GM12865 (cell line): ENCODE measurements at places on chromosomes 13 and 19.

DNA sequence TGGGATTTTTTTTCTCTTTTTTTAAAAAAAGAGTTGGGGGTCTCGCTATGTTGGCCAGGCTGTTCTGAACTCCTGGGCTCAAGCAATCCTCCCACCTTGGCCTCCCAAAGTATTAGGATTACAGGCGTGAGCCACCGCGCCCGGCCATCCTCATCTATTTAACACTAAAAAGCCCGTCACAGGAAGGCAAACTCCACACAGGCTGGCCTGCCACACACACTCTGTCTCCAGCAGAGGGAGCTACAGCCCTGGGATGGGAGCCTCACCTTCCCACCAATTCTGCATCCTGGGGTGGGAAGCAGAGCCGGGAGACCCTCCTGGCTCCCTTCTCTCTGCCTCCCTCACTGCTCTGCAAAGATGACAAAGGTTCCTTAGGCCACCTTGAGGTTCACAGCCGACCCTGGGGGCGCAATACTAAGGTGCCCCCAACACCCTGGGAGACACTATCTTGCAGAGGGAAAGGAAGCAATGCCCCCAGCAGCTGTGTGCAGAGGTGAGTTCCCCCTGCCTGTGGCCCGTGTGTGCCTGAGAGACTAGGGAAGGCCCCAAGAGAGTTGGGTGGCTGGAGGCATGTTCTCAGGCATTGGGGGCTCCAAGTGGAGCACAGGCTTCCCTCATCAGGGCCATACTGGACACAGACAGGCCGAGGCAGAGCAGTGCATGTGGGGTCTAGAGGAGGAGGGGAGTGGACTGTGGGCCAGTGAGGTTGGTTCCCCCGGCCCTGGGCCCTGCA, 27.4 kb upstream of the TIMM44 start:
- peak; percentile 42 for DNase-seq

- DNase-seq: no peak
Measured at GRCh38 chr19:5240011-5240410, 100.6 kb downstream of the PTPRS start.

DNA sequence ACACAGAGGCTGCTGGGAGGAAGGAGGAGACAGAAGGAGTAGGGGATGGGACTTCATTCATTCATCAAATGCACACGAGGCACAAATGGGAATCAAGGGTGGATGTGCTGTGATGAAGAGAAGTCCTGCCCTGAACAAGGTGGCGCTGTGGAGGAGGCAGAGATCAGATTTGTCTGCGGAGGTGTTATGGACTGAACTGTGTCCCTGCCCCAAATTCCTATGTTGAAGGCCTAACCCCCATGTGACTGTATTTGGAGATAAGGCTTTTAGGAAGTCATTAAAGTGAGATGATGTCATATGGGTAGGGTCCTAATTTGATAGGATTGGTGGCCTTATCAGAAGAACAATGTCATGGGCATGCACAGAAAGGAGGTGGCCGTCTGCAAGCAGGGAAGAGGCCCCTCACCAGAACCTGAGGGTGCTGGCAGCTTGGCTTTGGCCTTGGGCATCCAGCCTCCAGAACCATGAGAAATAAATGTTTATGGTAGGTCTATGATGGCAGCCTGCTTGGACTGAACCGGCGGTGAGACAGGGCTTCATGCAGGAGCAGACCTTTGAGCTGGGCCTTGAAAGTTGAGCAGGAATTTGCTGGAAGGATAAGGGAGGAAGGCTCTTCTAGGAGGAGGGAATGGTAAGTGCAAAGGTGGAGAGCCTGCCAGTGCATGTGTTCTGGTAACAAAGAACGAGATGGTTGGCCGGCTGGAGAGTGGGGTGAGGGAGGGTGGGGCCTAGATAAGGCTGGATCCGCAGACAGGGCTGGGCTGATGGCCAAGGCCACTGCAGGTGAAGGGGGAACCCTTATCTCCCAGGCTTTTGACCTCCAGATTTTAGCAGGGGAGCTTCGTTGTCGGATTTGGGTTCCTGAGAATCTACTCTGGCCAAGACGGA, 2.7 kb upstream of the CEBPA start:
- no peak for DNase-seq

- no peak for DNase-seq
Measured at GRCh38 chr19:52007451-52007805, 583 bp downstream of the ZNF615 start.

GRCh38 chr19:31058676-31059340, 290.4 kb downstream of the TSHZ3 start:
- DNase-seq: no peak

GRCh38 chr13:27353166-27353583, 71.2 kb upstream of the GTF3A start:
- peak; percentile 92 for DNase-seq

GRCh38 chr13:49348751-49349150, 95.1 kb downstream of the CAB39L start:
- DNase-seq: no peak

- no peak for DNase-seq
Measured at GRCh38 chr13:40197936-40198595, 468.4 kb downstream of the FOXO1 start.

- DNase-seq: peak; percentile 38
Measured at GRCh38 chr19:18307271-18307681, 15.6 kb downstream of the LSM4 start.

GRCh38 chr13:91592056-91593014, 193.9 kb downstream of the GPC5 start:
- no peak for DNase-seq

DNA sequence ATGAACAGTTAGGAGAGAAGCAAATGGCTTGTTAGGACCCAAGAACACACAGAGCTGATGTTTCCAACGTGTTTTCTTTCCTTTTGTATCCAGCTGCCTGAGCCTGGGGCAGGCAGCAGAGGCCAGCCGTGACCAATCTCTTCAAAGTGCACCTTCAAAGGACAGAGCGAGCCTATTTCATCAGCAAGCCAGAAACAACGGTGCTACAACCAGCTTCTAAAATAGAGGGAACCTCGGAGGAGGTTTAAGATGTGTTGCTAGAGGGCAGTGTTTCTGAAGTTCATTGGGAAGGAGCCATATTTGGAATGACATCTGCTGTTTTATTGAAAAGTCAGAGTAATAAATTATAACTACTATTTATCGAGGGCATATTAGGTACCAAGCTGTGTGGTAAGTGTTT, 56.2 kb upstream of the RFC3 start:
- DNase-seq: no peak

DNA sequence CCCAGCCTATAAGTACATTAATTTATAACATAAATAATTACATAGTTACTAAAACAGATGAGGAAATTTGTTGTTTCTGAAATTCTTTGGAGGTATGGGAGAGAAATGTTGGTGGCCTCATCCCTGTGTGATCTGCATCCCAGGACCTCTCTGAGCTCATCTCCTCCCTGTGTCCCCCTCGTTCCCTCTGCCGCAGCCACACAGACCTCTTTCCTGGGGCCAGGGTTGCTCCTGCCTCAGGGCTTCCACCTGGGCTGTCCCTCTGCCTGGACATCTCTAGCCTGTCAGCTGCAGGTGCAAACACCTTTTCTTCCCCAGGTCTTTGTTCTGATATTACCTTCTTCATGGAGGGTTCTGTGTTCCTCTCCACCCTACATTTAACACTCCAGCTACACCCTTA, 3.9 kb downstream of the ZNF766 start:
- no peak for DNase-seq

DNA sequence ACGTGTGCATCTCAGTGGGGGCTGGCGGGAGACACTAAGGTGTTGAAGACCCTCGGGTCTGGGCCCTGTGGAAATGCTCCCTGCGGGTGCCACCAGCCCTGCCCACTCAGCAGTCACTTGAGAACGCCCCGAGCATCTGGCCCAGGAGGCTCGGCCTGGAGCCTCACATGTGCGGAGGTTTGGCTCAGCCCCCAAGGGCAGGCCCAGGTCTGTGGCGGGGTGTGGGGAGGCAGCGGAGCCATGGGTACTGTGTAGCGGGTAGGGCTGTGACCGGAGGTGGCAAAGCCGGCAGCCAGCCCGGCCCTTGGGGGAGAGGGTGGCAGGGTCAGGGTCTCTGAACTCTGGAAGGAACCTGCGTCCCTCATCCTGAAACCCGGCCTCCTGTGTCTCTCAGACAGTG, 37.6 kb downstream of the MCF2L start:
- DNase-seq: no peak

DNA sequence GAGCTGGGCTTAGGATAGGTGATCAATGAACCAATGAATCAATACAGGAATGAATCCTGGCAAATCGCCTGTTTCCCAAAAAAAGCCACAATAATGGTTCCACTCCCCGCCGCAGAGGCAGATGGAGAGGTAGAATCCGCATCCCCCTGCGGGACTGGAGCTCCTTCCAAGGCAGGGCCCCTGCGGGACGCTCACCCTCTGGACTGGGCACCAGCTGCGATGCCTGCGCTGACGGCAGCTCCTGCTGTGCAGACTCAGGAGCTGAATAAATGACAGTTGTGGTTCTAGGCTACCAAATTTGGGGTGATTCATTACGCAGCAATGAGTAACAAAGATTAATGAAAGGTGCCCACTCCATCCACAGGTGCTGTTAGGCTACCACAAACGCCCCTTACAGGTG, 8.8 kb upstream of the CDC34 start:
- no peak for DNase-seq

DNA sequence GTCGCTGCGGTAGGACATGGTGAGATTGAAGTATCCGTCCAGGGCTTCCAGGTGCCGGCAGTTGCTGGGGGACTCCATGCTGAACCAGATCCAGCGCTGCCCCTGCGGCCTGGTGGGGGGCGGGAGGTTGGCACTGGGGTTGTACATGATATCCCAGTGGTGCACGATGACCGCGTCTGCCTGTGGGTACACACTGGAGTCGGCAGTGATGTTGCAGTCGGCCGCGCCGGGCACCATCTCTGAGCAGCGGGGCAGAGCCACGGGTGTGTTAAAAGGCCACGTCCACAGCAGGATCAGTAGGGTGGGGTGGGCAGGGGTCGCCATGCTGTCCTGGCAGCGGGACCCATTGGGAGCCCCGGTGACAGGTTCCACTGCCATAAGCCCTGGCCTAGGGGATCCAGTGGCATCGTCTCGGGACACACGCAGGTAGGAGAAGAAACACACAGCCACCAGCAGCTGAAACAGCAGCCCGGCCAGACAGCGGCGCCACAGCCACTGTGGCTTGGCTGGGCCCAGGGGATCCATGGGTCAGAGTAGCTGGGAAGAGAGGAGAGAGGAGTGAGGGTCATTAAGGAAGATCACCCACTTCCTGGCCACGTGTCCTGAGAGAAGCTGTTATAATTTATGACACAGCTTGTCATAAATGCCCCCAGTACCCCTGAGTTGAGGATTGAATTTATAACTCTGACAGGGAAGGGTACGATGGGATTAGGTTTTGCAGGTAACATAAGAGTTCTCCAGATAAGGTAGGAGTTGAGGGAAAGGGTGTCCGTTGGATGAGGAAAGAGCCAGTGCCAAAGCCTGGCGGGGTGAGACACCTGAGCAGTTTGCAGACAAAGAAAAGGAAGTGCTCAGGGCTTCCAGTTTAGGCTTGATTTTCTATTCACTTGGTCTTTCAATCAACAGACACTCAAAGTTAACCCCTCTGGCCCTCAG, 2.9 kb downstream of the FUT5 start:
- DNase-seq: no peak

- no peak for DNase-seq
Measured at GRCh38 chr13:47000165-47000564, 103.3 kb upstream of the HTR2A start.

- no peak for DNase-seq
Measured at GRCh38 chr13:35785576-35786303, 309.3 kb upstream of the MAB21L1 start.

- peak; percentile 84 for DNase-seq
Measured at GRCh38 chr19:13847407-13848339, 29.3 kb upstream of the NANOS3 start.

- no peak for DNase-seq
Measured at GRCh38 chr19:32558607-32559228, 22.3 kb upstream of the PDCD5 start.

DNA sequence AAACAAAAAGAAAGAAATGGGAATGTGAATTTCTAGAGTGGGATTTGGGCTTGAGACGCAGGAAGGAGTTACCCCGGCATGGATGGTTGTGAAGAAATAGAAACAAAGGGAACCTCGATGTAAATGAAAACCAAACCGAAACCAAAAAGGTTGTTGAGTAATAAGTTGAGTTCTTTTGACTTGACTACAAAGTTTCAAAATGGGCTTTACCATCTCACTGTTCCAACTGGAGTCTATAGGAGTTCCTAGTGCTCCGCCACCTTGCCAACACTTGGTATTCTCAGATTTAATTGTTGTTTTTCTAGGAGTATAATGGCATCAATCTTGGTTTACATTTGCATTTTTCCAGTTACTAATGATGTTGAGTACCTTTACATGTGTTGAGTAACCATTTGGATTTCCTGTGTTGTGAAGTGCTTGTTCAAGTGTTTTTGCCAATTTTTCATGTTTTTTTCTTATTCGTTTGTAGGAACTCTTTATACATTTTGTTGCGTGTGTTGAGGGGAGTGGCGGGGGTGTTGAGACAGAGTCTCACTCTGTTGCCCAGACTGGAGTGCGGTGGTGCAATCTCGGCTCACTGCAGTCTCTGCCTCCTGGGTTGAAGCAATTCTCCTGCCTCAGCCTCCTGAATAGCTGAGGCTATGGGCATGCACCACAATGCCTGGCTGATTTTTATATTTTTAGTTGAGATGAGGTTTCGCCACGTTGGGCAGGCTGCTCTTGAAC, 9.2 kb downstream of the UBE2S start:
- peak; percentile 67 for DNase-seq

GRCh38 chr19:38656171-38656981, 8.9 kb downstream of the ACTN4 start:
- DNase-seq: no peak

GRCh38 chr19:8593931-8594330, 16.6 kb downstream of the ADAMTS10 start:
- DNase-seq: no peak

DNA sequence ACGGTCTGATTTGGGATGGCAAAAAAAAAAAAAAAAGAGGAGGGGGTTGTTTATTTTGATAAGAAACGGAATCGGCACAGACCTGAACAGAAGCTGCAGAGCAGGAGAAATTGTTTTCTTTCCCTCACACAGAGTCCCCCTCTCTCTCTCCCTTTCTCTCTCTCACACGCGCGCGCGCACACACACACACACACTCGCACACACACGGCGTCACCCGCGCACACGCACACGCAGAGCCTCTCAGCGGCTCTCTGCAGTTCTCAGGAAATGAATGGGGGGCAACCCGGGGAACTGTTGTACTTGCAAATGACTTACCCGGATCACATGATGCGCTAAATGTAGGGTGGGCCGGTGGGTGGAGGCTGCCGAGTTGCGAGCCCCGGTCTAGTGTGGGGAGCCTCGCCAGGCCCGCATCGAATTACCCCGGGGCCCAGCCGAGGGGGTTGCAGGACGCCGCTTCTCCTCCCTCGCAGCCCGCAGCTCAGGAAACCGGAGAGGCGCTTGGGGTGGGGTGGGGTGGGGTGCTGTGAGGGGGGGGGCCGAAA, 475 bp downstream of the KLF12 start:
- DNase-seq: peak; percentile 97
